ENCODE measurements at places on chromosomes 2 and 18.

GRCh38 chr2:23377771-23378170 is 7.2 kb upstream of the KLHL29 start:
- DNase-seq = no peak

- DNase-seq = no peak
Observed at GRCh38 chr2:20433249-20433648, 13.6 kb upstream of the RHOB start.

DNA sequence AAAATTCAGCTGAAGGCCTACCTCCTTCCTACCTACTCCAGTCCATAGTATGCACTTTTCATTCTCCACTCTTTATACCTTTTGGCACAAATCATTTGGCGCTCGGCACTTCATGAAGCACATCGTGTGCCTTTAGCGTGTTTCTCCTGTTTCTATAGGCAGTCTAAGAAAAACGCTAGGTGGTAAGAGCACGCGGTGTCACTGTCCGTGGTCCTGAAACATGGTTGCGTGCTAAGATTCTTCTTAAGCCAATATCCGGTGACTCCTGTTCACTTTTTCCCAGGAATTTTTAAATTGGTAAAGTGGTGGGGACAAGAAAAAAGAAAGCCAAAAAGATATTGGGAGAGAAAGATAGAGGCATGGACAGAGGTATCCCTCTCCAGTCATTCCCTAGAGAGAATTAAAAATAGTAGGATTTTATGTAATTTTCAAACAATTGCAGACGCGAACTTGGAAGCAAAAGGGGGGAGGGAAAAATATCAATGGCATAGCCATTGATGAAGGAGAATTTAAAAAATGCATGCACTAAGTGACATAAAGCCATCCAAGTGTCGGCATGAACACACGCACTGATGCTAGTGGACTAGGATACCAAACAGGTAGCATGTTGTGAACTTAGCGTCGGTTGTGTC is 1.4 kb upstream of the CTNNA2 start:
- DNase-seq = no peak

DNA sequence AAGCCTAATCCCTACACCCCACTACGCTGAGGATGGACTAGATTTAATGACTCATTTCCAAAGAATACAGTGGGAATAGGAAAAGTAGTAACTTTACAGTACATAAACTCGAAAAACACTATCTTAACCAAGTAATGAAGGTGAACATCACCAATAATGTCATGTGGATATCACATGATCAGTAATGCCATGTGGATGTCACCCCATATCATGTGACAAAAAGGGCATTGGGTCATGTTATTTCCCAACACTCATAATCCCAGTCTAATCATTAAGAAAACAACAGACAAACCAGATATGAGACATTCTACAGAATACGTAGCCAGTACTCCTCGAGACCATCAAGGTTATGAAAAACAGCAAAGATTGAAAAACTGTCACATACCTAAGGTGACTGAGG is 667.3 kb upstream of the CRIM1 start:
- DNase-seq = no peak

DNA sequence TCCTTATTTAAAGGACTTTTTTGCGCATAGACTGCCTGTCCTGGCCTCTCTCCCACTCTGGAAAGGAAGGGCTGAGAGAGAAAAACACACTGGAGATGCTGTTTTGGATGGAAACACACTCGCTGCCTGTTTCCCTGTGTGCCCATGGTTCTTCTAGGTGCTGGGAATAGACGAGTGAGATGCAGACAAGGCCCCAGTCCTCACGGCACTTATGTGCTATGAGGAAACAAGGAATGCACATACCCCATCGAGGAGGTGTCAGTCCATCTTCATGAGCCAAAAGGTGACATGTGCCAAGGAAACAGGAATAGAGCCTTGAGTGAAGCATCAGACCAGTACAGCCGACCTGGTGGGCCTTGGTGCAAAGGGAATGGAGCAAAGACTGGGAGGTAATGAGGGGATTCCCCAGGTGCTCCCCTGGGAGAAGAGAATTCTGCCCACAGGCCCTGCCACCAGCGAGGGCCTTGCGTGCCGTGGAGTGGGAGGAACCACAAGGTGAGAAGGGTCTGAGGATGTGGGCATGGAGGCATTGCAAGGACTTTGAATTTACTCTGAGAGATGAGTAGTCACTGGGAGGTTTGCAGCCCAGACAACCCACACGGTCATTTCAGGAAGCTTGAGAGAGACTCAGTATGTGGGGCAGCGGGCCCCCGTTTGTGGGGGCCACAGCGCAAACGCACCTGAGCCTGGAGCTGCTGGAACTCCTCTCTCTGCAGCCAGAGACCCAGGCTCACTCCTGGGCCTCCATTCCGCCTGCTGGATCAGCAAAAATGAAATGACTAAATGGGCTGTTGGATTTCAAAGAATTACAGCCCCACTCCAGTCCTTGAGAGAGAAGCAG is 197.5 kb upstream of the COPS8 start:
- no peak for DNase-seq

DNA sequence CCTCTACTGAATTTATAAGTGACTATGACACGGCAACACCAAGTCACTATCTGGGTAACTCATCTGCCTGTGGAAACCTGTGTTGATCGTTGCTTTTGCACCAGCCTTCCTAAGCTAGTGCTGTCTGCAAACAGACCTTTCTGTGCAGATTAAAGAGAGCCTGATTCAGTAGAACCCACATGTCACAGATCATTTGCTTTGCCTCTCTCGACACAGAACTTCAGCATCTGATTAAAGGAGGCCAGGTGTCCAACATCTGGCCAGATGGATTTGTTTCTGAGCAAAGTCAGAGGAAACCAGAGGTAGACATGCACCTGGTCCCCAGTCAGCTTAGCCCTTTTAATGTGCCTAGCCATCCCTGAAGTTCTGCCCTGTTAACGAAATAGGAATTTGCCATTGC is 15.0 kb upstream of the TTR start:
- DNase-seq = no peak

DNA sequence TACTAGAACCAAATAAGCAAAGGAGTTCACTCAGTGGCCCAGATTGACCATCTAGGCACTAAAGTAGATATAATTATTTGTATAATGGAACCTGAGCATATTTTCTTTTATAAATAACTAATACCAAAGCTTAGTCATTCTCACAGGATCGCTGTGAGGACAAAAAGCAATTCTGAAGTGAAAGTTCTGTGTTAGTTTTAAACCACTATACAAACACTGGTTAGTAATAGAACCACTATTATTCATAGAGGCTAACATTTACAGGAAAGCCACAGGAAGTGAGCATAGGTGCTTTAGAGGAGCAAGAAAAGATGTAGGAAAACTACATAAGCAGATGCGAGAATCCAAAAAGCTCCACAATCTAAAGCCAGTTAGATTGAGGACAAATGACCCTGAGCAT is 364.7 kb downstream of the XIRP2 start:
- no peak for DNase-seq

- no peak for DNase-seq
Observed at GRCh38 chr18:7201096-7201495, 29.8 kb upstream of the LRRC30 start.

- DNase-seq = no peak
Observed at GRCh38 chr2:223925106-223925505, 20.0 kb downstream of the WDFY1 start.

DNA sequence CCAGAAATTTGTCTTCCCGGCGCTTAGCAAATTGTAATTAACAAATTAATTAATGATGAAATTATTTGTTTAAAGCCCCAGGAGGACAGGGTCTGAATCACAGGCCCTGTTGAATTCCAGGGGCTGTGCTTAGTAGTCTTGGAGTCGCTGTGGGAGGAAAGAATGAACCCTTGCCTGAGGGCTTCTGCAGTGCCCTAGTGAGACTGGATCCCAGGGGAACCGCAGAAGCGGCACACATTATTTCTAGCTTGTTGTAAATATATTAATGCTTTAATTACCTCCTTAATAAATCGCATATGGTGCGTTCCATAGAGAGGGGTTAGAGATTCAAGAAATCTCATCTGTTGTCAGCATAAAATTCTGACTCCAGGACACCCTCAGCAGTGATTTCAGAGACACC is 235.4 kb downstream of the CELF4 start:
- DNase-seq = no peak

- DNase-seq = no peak
Observed at GRCh38 chr2:24313744-24314632, 46.3 kb downstream of the ITSN2 start.

GRCh38 chr2:26649992-26650712 is 9.0 kb upstream of the CIB4 start:
- no peak for DNase-seq

DNA sequence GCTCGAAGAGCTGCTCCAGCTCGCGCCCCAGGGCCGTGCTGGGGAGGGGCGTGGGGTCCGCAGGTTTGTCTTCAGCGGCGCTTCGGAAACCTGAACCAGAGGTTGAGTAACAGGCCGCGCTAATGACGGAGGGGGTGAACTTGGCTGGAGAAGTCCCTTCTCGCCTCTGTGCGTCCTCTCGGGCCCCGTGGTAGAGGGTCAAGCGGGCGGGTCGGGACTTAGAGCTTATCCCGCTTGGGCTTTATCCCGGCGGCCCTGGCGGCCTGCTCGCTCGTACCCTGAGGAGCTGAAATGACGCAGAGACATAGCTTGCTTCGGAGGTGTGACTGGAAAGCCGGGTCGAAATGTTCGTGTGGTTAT is 479 bp downstream of the RNMT start:
- no peak for DNase-seq

GRCh38 chr2:48886919-48887318 is 131.4 kb upstream of the LHCGR start:
- no peak for DNase-seq

DNA sequence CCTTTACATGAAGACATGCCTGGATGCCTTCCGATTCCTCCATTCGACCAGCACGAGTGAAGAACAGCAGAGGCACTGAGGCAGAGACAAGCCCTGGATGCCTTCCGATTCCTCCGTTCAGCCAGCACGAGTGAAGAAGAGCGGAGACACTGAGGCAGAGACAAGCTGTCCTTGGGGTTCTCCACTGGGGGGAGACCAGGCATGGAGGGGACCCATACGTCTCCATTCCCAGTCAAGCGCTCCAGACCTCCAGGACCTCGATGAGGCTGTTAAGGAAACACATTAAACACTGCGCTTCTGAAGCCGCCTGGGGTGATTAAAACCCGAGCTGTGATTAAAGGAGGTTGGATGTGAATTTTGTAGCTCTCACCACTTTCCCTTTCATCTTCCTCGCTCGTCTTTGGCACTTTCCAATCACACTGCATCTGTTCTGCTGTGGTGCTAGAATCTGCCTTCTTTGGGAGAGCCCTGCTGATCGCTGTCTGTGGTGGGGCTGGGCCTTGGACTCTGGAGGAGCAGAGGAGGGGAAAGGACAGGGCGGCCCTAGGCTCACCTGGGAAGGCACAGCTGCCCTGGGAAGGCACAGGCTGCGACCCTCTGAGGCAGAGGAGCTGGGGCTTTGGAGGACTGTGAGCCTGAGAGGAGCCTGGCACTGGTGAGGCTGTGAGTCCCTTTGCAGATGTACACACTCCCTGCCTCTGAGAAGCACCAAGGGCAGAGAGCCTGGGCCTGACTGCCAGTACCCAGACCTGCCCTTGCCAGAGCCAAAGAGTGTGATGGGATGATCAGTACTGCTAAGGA is 463.1 kb upstream of the HS6ST1 start:
- no peak for DNase-seq

DNA sequence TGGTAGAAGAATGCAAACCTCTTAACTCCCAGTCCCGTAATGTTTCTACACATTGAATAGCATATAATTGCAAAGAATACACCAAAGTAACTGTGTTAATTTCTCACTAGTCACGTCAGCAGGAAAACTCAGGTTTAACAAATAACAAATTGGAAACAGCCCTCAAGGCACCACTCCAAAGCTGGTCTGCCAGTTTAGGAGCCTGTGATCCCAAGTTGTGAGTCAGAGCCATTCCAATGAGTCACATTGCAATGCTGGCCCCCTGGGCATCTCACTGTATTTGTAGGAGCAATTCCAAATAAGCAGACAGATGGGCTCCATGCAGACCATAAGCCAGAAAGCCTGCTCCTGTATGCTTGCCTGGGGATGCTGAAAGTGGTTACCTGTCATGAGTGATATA is 143.2 kb upstream of the SETBP1 start:
- DNase-seq = no peak

GRCh38 chr2:105544591-105545377 is 145.9 kb upstream of the FHL2 start:
- no peak for DNase-seq

DNA sequence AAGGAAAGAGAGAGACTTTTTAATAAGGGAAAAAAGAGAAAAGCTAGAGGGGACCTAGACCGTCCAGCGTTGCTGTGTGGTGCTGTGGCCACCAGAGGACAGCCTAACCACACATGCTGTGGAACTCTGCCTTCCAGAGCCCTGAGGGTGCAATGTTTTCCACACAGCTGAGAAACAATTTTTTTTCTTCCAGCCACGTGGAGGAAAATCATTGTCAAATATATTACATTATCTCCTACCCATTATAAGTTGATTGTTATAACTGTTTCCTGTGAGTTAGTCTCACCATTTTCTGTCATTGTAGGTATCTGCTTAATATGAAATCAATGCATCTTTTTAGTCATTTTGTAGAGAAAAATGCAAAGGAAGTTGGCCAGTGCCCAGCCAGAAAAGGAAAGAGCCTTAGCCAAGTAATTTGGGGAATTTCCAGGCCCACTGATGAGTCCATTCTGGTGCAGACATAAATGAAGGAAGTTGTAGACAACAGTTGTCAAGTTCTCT is 5.9 kb upstream of the MRPL19 start:
- DNase-seq = peak; percentile 17

- no peak for DNase-seq
Observed at GRCh38 chr2:68293024-68293423, 26.7 kb downstream of the CNRIP1 start.

DNA sequence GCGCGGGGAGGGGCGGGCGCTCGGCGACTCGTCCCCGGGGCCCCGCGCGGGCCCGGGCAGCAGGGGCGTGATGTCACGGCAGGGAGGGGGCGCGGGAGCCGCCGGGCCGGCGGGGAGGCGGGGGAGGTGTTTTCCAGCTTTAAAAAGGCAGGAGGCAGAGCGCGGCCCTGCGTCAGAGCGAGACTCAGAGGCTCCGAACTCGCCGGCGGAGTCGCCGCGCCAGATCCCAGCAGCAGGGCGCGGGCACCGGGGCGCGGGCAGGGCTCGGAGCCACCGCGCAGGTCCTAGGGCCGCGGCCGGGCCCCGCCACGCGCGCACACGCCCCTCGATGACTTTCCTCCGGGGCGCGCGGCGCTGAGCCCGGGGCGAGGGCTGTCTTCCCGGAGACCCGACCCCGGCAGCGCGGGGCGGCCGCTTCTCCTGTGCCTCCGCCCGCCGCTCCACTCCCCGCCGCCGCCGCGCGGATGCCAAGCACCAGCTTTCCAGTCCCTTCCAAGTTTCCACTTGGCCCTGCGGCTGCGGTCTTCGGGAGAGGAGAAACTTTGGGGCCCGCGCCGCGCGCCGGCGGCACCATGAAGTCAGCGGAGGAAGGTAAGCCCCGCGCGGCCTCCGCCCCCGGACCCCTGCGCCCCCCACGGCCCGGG is at the start of gene NFATC1:
Gene NFATC1 (plus strand): TSS at position 170 of the 644 bp plus-strand sequence. CDS start 295 bp downstream, at position 465.
- peak; percentile 73 for DNase-seq

DNA sequence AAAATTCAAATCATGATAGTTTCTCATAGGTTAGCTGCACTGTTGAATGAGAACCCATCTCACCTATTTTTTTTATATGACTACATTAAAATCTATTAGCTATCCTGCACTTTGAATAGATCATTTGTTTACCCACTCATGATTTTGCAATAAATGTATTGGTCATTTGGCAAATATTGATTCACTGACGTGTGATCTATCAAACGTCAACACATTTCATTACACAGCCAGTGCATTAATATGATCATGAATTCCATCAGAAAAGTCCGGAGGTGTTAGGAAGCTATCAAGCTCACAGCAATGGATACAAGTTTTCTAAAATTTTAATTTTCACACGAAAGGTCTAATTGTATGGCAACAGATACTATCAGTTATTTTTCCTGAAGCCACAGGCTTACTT is 128.2 kb upstream of the ID2 start:
- no peak for DNase-seq

All from activated T-helper 1 cell treated with anti-CD3 and anti-CD28 coated beads, Interleukin-2, amount 50 U/mL, for 16 hours (primary cell).